Stimulated activated CD4-positive, alpha-beta T cell treated with anti-CD3 and anti-CD28 coated beads, Interleukin-12 subunit alpha, Interleukin-12 subunit beta, amount 100 ng/mL, for 48 hours (primary cell): ENCODE measurements at places on chromosomes 5 and 9.

DNA sequence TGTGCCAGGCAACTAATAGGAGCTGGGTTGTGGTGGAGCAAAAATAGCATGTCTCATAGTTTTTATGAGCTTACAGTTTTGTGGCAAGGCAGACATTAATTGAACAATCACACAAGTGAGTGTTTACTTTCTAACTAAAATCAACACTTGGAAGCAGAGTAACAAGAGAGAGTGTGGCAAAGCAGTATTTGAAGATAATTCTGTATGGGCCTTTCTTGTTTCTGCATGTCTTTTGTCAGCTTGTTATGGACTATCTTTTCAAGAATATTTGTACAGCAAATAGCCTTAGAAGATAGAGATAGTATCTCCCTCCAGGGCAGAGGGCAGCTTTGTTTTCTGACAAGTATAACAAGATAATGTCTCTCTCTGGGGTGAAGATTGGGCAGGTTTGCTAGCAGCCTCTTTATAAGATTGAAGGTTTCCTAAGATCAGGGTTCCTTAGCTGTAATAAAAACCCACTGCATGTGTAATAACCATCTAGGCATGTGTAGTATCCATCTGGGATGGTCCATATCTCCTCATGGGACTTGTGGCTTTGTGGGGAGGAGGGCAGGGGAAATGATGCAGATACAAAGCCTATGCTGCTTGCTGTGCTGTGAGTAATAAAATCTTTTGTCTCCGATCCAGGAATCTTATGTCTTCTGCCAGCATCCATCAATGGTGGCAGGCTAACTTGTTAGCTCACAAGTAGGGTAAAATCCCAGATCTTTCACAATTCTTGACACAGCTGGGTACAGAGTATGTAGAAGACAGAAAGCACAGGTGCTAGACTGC, 479.9 kb downstream of the KDM4C start:
- DNase-seq: no peak

DNA sequence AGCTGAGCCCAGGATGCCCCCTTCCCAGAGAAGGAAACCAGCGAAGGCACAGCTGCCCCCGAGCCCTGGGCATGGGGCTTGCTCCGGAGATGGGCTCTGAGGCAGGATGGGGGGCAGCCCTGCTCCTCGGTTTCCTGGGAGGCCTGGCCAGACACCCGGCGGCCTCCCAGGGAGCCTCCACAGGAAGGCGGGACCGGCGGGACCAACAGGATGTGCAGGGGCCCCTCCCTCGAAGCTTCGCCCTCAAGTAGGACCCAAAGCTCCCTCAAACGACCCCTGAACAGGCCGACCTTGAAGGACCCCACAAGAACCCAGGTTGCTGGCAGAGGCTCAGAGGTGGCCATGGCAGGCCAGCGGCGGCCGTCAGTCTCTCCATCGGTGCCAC, 11.7 kb downstream of the EXD3 start:
- DNase-seq: no peak

- peak; percentile 12 for DNase-seq
These were observed 8.9 kb downstream of the CXCL14 start for GRCh38 chr5:135569755-135570452.

DNA sequence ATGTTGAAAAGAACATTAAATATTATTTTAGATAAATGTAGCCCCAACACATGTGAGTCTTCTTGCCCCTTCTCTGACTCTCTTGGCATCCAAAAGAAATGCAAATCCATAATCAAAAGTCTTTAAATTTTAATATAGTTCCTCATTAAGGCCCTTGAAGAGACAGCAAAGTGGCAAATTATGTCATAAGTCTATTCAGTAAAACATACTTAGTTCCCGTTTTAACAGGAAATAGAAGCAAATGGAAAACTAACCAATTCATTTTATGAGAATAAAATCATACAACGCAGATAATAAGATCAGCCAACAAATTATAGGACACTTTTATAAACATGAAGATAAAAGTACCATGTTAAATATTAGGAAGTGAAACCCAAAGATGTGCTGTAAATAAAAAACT, 20.1 kb upstream of the IFNB1 start:
- no peak for DNase-seq

- no peak for DNase-seq
These were observed 113.9 kb downstream of the SUSD1 start for GRCh38 chr9:112061152-112061740.

DNA sequence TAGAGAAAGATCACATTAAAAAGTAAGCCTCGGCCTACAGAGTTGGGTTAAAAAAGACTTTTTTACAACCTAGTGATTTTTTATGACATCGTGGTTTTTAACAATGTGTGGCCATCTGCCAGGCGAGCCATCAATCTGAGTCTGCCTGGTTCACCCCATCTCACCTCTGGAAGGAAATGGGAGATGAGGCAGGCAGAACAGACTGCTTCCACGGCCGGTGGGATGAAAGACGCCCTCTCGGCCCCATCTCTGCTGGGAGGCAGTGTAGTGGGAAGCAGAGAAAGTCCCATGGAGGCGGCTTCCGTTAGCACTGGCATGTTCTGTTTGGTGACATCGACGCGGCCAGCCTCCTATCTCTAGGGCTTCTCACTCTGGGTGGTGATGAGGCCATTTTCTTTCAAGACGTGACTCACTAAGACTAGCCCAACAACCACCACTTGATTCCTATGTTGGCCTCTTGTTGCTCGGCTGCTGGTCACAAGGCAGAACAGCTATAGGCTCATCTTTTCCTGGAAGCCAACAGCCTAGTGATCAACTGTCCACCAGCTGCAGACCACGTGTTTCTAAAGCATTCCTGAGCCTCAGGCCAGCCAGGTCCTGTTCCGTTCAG, 132.4 kb upstream of the OTULINL start:
- DNase-seq: no peak

DNA sequence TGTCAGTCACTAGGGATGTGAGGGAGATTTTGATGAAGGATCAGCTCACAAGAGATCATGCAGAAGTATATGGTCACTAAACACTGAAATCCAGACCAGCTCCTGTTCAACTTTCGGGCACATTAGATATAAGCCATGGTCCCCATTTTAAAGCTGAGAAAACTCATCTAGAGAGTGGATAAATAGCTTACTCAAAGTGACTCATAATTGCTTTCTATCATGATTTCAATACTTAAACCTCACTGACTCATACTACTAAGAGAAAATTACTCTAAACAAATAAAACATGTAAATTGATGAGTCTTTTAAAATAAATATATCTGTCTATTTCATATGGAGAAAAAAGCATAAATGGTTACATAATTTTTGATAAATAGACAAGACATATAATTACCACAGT, 567.7 kb downstream of the TLR4 start:
- DNase-seq: no peak

- DNase-seq: no peak
These were observed 17.8 kb upstream of the SLCO4C1 start for GRCh38 chr5:102313912-102314311.

GRCh38 chr5:160271396-160271795, 41.0 kb downstream of the CCNJL start:
- no peak for DNase-seq

- DNase-seq: no peak
These were observed 61.8 kb downstream of the C9 start for GRCh38 chr5:39302472-39302871.

- no peak for DNase-seq
These were observed 64.7 kb downstream of the RXRA start for GRCh38 chr9:134390947-134391318.

DNA sequence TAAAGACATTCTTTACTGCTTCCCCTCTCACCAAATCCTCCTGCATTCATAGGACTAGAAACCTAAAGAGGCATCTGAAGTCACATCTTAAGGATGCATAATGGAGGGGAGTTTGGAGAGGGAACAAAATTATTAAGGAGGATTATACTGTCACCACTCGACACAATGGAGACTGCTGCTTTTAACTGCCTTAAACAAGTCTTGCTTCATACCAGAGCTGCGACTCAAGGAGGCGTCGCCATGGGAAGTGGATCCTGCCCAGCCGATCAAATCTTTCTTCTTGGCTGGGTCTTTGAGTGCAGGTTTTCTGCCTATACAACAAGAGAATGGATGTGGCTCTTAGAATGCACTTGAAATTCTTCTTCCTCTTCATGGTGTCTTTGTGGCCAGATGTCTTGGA, 66.7 kb upstream of the FOXE1 start:
- no peak for DNase-seq

DNA sequence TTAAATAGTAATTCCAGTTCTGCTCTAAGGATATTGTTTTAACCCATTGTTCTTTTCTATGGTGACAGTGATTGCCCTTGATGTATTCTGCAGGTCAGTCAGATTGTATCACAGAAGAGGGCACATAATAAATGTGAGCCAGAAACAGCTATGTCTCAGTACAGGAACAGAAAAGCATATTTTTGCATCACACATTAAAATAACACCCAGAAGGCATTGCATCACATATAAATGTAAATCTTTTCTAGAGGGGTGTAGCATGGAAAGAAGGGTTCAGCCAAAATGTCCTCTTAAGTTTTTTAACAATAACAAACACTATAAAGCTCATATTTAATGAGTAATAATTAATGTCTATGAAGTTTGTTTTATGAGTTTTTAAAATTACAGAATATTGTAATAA, 30.0 kb downstream of the ZCCHC7 start:
- no peak for DNase-seq

GRCh38 chr5:102223542-102224477, 72.3 kb downstream of the SLCO4C1 start:
- no peak for DNase-seq

DNA sequence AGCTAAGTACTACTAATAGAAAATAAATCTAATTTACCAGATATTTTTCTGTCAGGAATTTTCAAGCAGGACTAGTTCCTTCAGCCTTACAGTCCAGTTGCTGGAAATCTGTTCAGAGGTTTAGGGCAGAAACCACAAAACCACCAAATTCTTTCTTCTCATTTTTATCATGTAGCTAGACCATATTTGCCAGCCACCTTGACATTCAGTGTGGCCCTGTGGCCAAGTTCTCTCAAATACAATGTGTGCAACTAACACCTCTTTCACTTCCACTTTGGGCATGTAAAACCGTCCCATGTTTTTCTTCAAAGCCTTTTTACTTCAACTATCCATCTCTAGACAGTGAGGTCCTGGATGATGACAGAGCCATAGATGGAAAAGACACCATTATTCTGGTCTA, 1133.2 kb upstream of the CDH18 start:
- no peak for DNase-seq

- peak; percentile 92 for DNase-seq
These were observed at the start of gene CDC23 for GRCh38 chr5:138213161-138214029. CDC23 (minus strand) TSS chr5:138213323; CDS start chr5:138213312, 11 bp downstream.

- DNase-seq: no peak
These were observed 482 bp downstream of the TESK1 start for GRCh38 chr9:35605351-35606137.

DNA sequence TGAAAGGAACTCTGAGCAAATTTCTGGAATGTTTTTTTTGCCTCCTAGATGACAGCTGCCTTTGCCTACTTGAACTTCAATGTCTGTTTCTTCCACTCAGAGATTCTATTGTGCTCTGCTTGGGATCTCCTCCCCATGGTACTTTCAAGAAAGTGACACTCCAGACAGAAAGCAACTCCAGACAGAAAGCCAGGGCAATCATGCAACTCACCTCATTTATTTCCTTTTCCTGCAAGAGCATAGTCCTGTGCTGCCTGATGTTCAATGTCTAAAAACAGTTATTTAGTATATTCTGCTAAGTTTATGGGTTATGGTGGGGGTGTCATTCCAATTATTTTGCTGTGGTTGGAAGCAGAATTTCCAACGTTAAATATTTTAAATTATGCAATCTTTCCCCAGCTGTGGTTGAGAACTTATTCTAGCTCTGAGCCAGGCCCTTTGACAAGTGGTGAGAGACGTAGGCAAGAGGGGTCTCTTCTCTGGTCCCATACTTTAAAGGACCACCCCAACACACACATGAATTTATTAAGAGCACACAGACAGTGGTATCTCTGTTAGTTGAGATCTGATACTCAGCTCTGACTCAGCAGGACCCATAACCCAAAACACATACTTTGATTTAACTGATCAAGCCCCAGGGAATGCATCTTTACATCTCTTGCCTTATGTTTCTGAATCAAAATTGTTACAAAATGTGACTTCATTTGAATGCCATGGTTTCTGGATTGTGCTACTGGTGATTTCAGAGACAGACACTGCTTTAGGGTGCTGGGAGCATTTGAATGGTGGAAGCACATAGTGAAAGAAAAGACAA, 39.5 kb upstream of the MAMDC2 start:
- DNase-seq: no peak

- no peak for DNase-seq
These were observed 27.9 kb downstream of the SPRY4 start for GRCh38 chr5:142296914-142297417.

GRCh38 chr5:123813264-123813663, 301.3 kb downstream of the CSNK1G3 start:
- DNase-seq: no peak

DNA sequence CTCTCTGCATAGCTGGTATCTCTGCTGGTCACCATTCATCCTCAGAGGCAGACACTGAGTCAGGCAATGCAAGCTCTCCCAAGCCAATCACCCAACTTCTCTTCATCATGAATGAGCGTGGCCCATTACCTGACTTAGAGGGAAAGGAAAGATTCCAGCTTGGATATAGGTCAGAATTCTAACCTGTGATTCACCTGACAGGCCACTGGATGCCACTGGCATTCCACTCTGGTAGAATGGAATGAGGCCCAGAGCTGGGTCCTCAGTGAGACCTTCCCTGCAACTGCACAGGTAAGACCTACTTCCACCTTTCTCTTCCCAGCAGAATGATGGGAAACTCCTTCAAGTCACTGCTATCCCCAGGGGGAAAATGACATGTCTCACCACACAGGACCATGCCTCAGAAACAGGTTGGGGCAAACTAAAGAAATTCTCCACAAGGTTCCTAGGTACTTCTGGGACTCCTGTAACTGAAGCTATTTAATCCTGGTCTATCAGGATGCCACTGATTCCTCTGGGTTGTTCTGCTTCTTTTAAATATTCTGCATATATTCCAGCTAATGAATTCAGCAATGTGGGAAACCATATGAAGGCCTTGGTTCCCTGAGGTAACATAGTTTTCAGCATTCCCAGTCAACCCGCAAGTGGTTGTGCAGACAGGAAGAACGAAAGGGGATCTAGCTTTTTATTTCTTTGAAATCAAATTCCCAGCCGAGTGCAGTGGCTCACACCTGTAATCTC, 62.0 kb downstream of the SUSD1 start:
- no peak for DNase-seq

- no peak for DNase-seq
These were observed 1060.5 kb upstream of the DMAC1 start for GRCh38 chr9:8860086-8860485.

DNA sequence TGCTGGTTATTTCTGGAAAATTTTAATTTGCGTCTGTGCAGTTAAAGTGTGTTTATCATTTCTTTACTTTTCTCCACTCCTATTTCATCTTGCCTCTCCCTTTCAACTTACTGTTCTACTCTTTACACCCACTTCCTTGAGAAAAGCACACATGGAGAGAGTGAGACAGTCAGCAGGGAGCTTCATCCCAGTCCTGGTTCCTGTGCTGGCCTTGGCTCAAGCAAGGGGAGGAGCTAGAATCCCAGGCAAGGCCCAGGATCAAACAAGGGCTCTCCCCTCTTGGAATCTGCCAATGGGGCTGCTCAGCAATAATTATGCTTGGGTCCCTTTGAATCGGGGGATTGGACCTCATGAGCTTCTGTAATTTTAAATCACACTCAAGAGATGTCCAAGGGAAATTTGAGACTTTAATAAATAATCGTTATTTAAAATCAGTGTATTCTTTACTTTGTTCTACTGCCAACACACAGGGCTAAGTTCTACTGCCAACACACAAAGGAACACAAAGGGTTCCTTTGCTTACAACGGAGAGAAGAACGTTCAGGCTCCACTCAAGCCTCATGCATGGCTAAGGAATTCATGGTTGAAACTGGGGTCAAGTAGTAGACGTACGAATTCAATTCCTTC, 439.3 kb upstream of the DAB2 start:
- DNase-seq: no peak
